Ascending aorta (tissue), 2 donors: ENCODE measurements at places on chromosomes 7 and 10. TPM values are rescaled to one million over a fixed set of nuclear protein-coding genes. Genes with fewer than 3 reads are reported as not detected.

DNA sequence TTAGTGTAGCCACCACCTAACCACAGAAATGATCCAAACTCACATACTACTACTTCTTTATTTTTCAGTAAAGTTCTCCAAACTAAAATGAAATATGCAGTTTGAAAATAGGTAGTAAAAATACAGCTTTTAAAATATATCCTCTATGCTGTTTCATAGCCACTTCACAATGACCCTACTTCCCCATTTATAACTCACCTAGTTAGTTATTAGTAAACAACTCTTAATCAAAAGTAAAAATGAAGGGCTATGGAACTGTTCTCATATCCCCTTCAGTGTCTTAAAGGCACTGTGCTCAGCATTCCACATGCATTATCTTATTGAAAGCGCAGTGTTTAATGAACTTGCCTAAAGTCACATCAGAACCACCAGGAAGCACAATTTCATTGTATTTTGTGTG is 43.5 kb downstream of the KMT2C start:
- H3K36me3 ChIP-seq: no peaks in the 10 kb centered on the region
- no peaks in the 10 kb centered on the region for H3K4me1 ChIP-seq
- H3K27me3 ChIP-seq: no peaks in the 10 kb centered on the region

The STEAP1 gene
- total RNA-seq: 2.1 TPM

GRCh38 chr10:14093730-14094484 is 236.8 kb downstream of the FRMD4A start:
- DNase-seq: no peak
- no peaks in the 10 kb centered on the region for H3K36me3 ChIP-seq
- H3K4me1 ChIP-seq: no peaks in the 10 kb centered on the region

The TRIM56 gene
- total RNA-seq: 29.6 TPM

- DNase-seq: no peak
- H3K27ac ChIP-seq: no peak overlapping the region
- H3K4me1 ChIP-seq: no peaks in the 10 kb centered on the region
- no peak overlapping the region for H3K4me3 ChIP-seq
- H3K36me3 ChIP-seq: peaks cover 30% of the 10 kb centered on the region
- H3K27me3 ChIP-seq: no peaks in the 10 kb centered on the region
Measured at GRCh38 chr10:72564596-72564995, 61.3 kb downstream of the MICU1 start.
